Activated naive CD8-positive, alpha-beta T cell treated with anti-CD3 and anti-CD28 coated beads, Interleukin-2, amount 50 U/mL, for 24 hours (primary cell): ENCODE measurements at places on chromosomes 16 and 17.

DNA sequence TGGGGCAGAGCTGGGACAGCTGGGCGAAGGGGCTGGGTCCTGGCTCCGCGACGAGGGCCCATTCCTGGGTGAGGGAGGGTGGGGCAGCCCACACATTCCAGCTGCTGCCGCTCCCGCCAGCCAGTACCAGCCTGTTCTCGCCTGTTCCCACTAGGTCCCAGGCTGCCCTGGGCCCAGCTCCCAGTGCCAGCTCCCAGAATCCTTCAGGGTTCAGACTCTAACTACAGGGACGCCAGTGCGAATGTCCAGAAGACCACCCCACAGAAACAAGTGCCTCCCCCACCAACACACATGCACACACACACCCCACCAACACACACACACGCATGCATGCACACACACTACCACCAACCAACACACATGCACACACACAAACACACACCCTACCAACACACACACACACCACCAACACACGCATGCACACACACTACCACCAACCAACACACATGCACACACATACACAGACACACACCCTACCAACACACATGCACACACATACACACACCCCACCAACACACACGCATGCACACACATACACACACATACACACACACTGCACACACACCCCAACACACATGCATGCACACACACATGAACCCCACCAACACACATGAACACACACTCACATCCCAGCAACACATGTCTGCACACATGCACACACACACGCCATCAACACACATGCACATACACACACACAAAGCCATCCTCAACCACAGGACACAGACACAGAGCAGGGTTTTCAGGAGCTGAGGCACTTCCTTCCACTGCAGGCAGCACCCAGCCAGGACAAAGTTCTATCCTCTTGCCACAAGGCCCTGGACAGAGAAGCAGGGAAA is 27.5 kb upstream of the KRT17 start:
- DNase-seq: no peak

DNA sequence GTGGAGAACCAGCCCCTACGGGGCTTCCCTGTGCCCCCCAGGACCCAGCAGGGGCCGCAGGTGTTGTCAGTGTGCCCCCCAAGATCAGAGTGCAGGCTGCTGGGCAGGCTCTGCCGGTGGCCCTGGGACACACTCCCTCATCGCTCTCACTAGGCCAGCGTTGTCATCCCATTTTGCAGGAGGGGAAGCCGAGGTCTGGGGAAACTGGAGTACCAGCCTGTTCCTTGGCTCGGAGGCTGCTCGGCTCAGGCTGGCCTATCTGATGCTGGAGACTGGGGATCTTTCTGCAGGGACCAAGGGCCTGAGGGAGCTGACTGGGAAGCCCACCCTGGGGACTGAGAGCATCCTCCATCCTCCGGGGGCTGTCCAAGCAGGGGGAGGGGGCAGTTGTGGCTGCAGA is 74.2 kb upstream of the CBX4 start:
- no peak for DNase-seq

DNA sequence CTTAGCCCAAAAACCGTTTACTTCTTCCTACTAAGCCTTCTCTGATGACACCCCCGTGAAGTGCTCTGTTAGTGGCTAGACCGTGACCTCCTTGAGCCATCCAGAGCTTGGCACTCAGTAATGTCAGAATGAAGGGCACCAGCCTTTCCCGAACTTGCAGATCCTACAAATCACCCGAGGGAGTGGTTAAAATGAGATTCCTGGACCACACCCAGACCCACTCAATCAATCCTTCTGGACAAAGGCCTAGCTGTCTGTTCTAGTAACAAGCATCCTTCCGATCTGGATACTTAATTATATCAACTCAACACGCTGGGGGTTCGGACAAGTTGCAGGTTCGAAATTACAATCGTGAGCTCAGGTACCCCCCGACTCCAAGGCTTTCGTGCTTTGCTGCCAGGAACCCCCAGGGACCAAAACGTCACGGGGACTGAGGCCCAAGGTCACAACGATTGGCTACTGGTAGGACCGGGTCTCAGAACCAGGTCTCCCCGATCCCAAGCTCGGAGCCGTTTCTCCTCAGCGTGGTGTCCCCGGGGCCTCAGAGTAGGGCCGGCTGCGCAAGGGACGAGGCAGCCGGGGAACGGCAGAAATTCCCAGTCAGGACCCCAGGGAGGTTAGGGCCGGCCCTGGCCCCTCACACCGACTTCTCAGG is 527 bp downstream of the CIAPIN1 start:
- DNase-seq: peak; percentile 30

- DNase-seq: peak; percentile 20
Measured at GRCh38 chr17:76458580-76459490, 5.9 kb upstream of the UBE2O start.

DNA sequence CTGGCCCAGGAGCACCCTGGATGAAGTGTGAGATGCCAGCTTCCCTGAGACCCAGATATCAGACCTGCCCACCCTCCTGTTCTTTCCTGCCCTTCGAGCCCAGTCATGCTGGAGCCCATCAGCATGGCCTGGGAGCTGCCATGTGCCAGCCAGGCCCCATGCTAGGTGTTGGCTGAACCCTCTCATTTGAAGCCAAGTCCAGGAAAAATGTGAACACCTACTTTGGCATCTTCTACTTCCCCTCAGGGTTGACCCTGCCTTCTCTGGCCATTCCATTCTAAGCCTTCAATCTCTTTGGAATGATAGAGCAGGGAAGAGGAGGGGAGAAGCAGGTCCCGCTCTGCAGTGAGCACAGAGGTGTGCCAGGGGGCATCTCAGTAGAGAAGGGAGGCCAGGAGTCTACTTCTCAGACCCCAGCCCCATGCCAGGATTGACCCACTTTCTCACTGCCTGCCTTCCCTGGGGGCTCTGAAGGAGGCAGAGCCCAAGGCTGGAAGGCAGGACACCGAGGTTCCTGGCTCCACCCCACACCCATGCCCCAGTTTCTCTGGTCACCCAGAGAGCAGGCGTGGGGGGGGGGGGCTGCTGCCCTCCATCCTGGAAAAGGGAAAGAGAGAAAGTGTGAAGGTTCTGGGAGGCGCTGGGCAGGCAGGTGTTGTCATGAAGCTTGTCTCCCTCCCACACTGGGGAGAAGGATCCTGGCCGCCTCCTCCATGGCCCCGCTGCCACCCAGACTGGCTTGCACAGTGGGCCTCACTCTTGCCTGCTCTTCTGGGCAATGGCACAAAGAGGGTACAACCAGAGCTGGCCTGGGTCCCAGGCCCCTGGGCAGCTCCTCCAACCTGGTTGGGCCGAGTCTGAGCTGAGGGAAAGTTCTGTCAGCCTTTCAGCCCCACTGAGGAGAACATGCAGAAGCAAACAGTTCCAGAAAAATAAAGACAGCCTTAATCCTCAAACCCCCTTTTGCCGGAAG is 9.3 kb downstream of the HDAC5 start:
- DNase-seq: no peak

DNA sequence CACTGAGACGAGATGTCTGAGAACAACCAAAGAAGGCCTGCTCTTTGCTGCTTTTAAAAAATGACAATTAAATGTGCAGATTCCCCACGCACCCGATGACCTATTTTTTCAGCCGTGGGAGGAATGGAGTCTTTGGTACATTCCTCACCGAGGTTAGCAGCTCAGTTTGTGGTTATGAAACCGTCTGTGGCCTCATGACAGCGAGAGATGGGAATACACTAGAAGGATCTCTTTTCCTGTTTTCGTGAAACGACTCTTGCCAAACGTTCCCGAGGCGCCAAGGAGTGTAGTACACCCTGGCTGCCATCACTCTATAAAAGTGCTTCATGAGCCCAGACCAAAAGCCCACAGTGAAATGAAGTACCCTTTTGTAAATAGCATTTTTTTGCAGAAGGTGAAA is 87.8 kb downstream of the CRISPLD2 start:
- no peak for DNase-seq
